ENCODE measurements at places on chromosomes 1 and 21.

DNA sequence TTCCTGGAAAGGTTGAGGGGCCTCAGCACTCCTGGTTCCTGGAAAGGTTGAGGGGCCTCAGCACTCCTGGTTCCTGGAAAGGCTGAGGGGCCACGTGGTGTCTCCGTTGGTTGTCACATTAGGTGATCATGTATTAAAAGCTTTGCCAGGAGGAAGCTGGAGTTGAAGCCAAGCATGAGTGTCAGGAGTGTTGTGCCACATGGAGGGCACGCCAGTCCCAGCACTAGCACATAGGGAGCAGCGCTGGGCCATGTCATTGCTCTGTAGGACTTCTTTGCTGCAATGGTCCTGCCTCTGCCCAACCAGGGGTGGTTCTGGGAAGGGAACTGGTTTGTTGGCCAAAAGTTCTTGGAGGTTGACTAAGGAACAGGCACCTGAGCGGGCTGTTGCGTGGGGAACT is 13.3 kb downstream of the ATP5PO start:
- DNase-seq: no peak

GRCh38 chr1:40784141-40784770 is 669 bp downstream of the KCNQ4 start:
- DNase-seq: no peak

GRCh38 chr1:3511856-3512255 is 57.4 kb downstream of the ARHGEF16 start:
- DNase-seq: no peak

DNA sequence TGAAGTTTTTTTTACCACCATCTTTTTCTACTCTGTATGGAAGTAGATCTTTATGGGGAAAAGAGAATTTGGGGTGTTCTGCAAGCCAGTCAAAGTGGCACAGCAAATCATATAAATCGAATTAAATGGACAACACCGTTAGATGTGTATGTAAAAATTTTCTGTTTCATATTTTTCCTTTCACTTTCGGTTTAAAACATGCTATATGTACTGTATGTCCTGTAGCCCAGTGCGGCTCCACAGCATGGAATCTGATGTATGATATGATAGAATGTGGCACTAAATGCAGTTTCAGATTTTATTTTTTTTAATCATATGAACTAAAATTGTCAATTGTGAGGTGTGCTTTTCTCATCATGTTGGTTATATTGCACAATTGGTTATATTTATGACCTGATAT is 32.9 kb downstream of the RAB4A start:
- no peak for DNase-seq

- no peak for DNase-seq
These were observed 17.6 kb downstream of the ACADM start for GRCh38 chr1:75742047-75742625.

DNA sequence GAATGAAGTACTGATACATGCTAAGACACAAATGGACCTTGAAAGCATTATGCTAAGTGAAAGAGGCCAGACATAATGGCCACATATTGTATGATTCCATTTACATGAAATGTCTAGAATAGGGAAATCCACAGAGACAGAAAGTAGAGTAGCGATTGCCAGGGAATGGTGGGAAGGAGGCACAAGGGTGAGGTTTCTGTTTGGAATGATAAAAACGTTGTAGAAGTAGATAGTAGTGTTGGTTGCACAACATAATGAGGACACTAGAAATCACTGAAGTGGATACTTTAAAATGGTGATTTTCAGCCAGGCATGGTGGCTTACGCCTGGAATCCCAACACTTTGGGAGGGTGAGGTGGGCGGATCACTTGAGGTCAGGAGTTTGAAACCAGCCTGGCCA is 97.6 kb upstream of the VANGL1 start:
- no peak for DNase-seq

- no peak for DNase-seq
These were observed 131.5 kb upstream of the EDN2 start for GRCh38 chr1:41615981-41616380.
